ENCODE measurements at places on chromosomes 1 and 21.
A peak's percentile ranks its signal among the peaks of the same experiment; 100 is the strongest.

- DNase-seq = no peak
Observed at GRCh38 chr1:186617926-186618325, 62.3 kb downstream of the PTGS2 start.

DNA sequence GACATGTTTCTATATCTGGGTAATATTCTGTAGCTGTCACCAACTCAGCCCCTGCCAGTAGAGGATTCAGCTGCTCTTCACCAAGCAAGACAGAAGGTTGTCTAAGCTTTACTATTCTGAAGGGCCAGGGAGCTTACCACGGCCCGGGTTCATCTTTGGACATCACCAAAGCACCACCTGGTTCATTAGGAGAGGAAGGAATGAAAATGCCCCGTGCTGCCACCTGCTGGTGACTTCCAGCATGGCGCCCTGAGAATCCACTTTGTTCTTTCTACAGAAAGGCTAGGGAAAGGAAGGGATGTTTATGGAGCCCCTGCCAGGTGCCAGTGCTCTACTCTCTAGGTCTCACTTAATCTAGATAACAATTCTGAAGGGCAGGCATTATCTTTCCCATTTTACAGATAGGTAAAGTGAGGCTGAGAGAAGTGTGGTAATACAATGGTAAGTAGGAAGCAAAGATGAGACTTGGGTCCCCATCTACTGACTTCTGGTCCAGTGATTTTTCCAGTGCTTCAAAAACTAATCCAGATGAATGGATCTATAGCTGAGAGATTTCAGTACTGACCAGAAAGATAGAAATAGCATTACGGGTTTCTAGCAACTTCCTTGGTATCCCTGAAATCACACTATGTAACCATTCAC is 79.5 kb downstream of the BEND5 start:
- peak; percentile 68 for DNase-seq

DNA sequence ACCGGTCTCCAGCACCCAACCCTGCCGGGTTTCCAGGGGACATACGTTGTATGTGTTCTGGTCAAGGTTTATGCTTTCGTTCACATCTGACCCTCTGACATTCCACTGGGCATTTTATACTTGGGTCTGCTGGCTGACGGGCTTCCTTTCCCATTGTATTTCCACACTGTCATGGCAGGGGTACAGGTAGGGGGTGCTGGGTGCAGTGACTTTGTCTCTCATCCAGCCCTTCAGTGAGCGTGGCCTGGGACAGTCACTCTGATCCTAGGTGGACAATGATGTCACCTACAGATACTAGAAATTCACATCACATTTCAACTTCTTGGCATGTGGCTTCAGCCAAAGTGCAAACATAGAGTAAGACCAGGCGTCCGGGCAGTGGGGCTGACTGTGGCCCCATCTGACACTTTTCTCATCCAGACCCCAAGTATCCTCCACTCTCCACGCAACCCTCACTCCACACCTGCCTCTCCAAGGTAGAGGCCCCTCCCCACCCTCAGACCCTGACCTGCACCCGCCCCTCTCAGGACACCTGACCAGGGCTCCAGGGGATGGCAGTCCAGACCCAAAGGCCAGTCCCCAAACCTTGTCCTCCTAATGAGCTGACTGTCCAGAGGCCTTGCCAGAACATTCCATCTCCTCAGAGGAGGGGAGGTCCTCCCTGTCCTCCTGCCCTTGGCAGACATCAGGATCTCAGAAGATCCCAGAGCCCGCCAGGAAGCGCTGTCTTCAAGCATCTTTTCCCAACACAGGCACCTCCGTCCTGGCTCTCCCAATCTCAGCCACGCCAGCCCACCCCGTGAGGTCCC is 743 bp upstream of the KRTAP10-10 start:
- no peak for DNase-seq

DNA sequence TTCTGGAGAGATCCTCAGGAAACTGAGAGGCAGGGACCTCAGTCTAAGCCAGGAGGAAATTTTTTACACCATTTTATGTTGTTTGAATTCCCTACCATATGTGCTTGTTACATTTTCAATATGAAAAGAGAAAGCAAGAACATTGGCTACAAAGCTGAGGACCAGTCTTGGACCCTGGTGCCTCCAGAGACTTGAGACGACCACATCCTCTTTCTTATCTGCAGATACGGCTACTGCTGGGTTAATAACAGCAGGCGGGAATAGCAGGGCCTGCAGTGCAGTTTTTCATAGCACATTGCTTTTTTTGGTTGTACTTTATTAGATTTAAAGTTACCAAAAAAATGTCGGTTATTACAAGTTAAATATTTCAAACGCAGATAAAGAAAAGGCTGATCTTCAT is 3.9 kb downstream of the KDM4A start:
- DNase-seq = no peak

DNA sequence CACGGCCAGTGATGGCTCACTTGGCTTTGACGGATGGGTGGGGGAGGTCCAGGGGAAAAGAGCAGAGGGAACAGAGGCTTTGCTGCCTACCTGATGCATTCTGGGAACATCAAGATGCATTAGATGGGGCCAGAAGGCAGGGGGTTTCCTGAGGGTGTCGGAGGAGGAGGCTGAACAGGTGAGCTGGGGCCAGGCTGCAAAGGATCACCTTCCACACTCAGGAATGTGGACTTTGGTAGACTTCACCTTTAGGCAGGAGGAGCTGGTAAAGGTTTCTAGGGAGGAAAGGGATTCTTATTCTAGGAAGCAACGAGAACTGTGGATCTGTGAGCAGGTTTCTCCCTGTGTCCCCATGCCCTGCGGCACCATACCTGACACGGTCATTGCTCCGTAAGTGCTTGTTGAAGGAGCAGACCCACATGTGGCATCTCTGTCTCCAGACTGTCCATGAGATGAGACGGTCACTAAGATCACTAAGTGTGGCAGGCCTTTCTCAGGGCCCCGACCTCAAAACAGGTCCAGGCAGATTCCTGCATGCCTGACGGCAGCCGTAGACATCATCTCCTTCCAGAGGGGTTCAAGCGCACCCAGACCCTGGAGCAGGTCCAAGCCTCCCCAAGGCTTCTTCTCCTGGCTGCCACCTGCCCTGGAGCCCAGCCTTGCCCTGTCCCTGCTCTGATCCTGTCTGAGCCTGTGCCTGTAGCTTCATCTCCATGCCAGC is 89.1 kb upstream of the SLC25A33 start:
- DNase-seq = no peak

All from activated CD4-positive, CD25-positive, alpha-beta regulatory T cell treated with anti-CD3 and anti-CD28 coated beads, Interleukin-2, amount 50 U/mL, for 72 hours (primary cell).